ENCODE measurements at places on chromosomes 3 and 15. TPM values are rescaled to one million over a fixed set of nuclear protein-coding genes. Genes with fewer than 3 reads are reported as not detected.

The AP3B2 gene
- total RNA-seq: 0.11 TPM

The BFSP2 gene
- total RNA-seq: not detected

The HESX1 gene
- total RNA-seq: 0.22 TPM

The MLF1 gene
- 10.6 TPM for total RNA-seq

The CLDN16 gene
- not detected for total RNA-seq

The FAM107A gene
- total RNA-seq: not detected

The TIGIT gene
- not detected for total RNA-seq

The THSD4 gene
- 67.5 TPM for total RNA-seq

The NR1I2 gene
- total RNA-seq: not detected

The WDR53 gene
- total RNA-seq: 5.4 TPM

The THBS1 gene
- total RNA-seq: 10,188 TPM

The CDHR4 gene
- total RNA-seq: 1.2 TPM

The ANKUB1 gene
- total RNA-seq: not detected

The ALDH1A3 gene
- total RNA-seq: 73.0 TPM

The GOLGA8Q gene
- total RNA-seq: 0.54 TPM

The LXN gene
- 14.1 TPM for total RNA-seq

The UTS2B gene
- 1.3 TPM for total RNA-seq

The TRIM42 gene
- total RNA-seq: not detected

The PAK6 gene
- 0.54 TPM for total RNA-seq

The TP53BP1 gene
- 62.0 TPM for total RNA-seq

The SLC2A2 gene
- 0.11 TPM for total RNA-seq

The FAM43A gene
- 0.39 TPM for total RNA-seq

The QTRT2 gene
- 11.0 TPM for total RNA-seq

The KNG1 gene
- not detected for total RNA-seq

The C3orf49 gene
- not detected for total RNA-seq

The IL1RAP gene
- total RNA-seq: 7.9 TPM

The ACTRT3 gene
- 6.2 TPM for total RNA-seq

The TUSC7 gene
- total RNA-seq: not detected

The SYNPR gene
- total RNA-seq: not detected

The ANKRD63 gene
- not detected for total RNA-seq

The ROPN1 gene
- not detected for total RNA-seq

The ZNF80 gene
- not detected for total RNA-seq

The DPPA4 gene
- not detected for total RNA-seq

The GOLGA8J gene
- not detected for total RNA-seq

The PLSCR5 gene
- 98.5 TPM for total RNA-seq

The CACNA1D gene
- not detected for total RNA-seq

The ITIH3 gene
- total RNA-seq: not detected

The CLSTN2 gene
- 0.22 TPM for total RNA-seq

The XXYLT1 gene
- 29.8 TPM for total RNA-seq

The CCK gene
- not detected for total RNA-seq

The PPARG gene
- total RNA-seq: 49.5 TPM

The SENP8 gene
- 3.5 TPM for total RNA-seq

The SCG3 gene
- total RNA-seq: not detected

Measured in placental epithelial cell (primary cell).